Glutamatergic neuron (in vitro differentiated cells): ENCODE measurements at places on chromosomes 12 and 14. TPM values are rescaled to one million over a fixed set of nuclear protein-coding genes. Genes with fewer than 3 reads are reported as not detected.

The CABP1 gene
- 0.83 TPM for total RNA-seq

DNA sequence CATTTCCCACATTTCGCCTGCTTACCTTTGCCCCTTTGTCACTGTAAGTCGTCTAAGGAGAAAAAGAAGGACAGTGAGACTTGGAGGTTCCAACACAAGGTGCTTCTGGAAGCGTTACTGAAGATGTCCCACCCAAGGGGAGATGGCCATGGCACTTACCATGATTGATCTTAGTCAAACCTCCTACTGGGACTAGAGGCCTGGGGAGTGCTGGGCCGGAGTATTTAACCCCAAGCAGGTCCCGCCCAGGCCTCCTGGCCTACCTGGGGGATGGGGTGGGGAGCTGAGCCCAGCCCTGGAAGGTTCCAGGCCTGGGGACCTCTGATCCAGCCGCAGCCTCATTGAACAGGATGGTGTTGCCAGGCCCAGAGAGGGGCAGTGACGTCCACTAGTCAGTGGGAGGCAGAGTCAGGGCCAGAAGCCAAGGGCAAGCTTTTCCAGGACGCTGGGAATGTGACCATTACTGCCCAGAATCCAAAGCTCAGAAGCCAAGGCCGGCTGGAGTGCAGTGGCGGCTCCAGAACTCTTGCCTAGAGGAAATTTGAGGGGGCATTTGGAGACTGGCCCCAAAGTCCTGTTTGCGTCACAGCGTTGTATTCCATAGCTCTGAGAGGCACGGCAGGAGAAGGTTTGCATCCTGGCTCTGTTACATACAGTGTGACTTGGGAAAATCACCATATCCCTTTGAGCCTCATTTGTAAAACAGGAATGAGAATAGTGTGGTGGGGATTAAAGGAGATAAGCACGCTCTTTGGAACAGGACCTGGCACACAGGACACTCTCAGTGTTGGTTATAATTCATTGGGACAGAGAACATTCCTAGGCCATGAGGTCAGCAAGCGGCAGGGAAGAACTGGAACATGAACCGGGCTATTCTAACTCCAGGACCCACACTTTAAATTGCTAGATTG lies at the start of gene HPD:
Gene HPD (minus strand): TSS at position 198 of the 911 bp plus-strand sequence. CDS start 36 bp downstream, at position 162.
- no peak for DNase-seq

The SLC24A4 gene
- total RNA-seq = 0.34 TPM

The CLEC1B gene
- total RNA-seq = not detected

The ERC1 gene
- 82.2 TPM for total RNA-seq

- DNase-seq = no peak
Measured at GRCh38 chr12:95963096-95963495, 20.0 kb downstream of the AMDHD1 start.

The CCDC177 gene
- total RNA-seq = 7.8 TPM

The TBX3 gene
- total RNA-seq = 3.0 TPM

The NANOG gene
- total RNA-seq = 1.3 TPM

The LRP1-AS gene
- total RNA-seq = not detected

The PLEKHG7 gene
- not detected for total RNA-seq

DNA sequence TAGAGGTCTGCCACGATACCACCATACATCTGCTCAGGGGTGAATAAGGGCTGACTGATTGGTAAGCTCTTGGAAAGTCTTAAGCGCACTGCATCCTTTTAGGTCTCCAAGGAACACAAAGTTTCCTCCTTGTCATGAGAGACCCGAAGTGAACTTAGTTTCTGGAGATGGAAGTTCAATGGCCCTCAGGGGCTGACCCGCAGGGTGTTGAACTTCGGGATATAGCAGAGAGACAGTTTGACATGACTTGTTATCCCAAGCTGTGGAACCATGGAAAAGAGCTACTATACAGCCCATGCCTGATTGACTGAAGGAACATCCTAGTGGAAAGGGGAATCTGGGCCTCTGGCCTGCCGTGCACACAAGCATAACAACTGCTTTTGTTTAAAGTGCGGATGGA lies 26.9 kb upstream of the CPNE8 start:
- DNase-seq = no peak

- DNase-seq = no peak
Measured at GRCh38 chr14:91398707-91399106, 18.9 kb downstream of the CCDC88C start.

The TAS2R14 gene
- 3.3 TPM for total RNA-seq

GRCh38 chr12:119157528-119157927 lies 21.2 kb upstream of the HSPB8 start:
- DNase-seq = no peak
